CD8-positive, alpha-beta memory T cell (primary cell): ENCODE measurements at places on chromosomes 4 and X. TPM values are rescaled to one million over a fixed set of nuclear protein-coding genes. Genes with fewer than 3 reads are reported as not detected.

DNA sequence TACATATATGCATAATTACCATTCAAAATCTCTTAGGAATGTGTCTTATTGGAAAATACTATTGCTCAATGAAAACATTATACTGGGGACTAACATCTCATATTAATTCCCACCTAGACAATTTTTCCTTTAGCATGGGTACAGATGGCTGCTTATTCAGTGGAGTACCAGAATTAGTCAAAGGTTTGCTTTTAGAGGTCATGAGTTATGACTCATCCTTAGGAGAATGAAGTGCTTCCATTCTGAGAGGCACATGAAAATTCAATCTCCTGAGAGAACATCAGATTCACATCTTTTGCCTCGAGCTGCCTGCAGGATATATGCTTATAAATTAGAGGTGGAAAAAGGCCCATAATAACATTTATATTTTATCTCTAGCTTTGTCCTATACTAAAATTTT is 378.0 kb upstream of the DMD start:
- H3K4me1 ChIP-seq, result no peaks in the 10 kb centered on the region
- no peak overlapping the region for H3K4me3 ChIP-seq
- no peak for DNase-seq
- H3K36me3 ChIP-seq, result no peaks in the 10 kb centered on the region
- no peaks in the 10 kb centered on the region for H3K27me3 ChIP-seq
- no peak overlapping the region for H3K27ac ChIP-seq

GRCh38 chr4:336099-336892 is 1.3 kb upstream of the ZNF141 start:
- no peaks in the 10 kb centered on the region for H3K36me3 ChIP-seq
- no peaks in the 10 kb centered on the region for H3K27me3 ChIP-seq
- H3K4me1 ChIP-seq, result peaks cover 15% of the 10 kb centered on the region
- peak overlapping the region; percentile 90 for H3K27ac ChIP-seq

DNA sequence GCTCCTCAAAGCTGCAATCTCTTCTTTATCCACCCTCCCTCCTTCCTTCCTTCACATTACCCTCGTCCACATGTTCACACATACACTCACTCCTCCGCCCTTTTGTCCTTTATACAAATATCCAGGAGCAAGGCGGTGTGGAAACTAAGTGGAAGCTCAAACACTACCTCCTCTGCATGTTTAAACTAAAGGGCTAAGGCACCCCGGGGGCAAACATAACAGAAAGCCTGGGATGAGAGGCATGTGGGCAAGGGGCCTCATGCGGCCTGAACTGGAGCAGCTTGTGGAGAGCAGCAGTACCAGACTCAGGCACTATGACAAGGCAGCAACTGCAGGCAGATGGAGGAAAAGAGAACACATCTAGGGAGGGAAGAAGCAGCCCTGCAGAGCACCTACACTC is 9.5 kb downstream of the MAB21L2 start:
- no peak for DNase-seq
- no peaks in the 10 kb centered on the region for H3K27me3 ChIP-seq
- H3K4me3 ChIP-seq, result no peak overlapping the region
- no peak overlapping the region for H3K27ac ChIP-seq
- peaks cover 18% of the 10 kb centered on the region for H3K36me3 ChIP-seq

The ARHGAP36 gene
- total RNA-seq, result not detected

- no peak for DNase-seq
- no peak overlapping the region for H3K4me3 ChIP-seq
- no peaks in the 10 kb centered on the region for H3K27me3 ChIP-seq
- H3K27ac ChIP-seq, result no peak overlapping the region
Observed at GRCh38 chr4:23999714-24000469, 110.0 kb upstream of the PPARGC1A start.
